ENCODE measurements at places on chromosomes 4 and X.

DNA sequence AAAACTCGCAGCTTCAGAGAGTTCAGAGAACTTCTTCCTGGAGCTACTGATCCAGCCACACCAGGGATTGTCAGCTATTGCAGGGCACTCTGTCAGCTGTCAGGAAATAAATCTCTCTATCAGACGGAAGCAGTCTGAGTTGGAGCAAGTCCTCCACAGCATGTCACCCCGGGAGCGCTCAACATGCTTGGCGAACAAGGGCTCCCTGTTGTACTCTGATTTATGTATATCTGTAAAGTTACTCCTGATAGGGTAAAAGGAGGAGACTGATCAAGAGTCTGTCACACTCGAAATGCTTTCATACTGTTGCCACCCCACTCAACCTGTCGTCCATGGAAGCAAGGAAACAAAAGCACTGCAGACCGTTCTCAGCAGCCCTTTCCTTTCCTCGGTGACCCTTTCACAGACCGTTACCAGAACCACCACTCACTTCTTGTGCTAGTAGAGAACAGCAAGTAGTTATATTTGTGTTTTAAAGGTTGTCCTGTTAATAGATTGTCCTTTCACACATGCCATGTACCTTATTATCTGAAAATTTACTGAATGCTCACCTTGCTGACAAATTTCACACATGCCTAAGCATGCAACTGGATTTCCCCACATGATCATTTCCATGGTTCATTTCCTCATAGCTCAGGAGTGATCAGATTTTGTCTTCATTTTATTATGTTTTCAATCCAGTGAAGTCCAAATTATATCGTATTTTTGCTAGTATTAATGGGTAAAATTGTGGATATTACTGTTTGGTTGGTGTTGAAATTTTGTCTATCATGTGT is 2108.9 kb upstream of the TENM3 start:
- no peak for DNase-seq

DNA sequence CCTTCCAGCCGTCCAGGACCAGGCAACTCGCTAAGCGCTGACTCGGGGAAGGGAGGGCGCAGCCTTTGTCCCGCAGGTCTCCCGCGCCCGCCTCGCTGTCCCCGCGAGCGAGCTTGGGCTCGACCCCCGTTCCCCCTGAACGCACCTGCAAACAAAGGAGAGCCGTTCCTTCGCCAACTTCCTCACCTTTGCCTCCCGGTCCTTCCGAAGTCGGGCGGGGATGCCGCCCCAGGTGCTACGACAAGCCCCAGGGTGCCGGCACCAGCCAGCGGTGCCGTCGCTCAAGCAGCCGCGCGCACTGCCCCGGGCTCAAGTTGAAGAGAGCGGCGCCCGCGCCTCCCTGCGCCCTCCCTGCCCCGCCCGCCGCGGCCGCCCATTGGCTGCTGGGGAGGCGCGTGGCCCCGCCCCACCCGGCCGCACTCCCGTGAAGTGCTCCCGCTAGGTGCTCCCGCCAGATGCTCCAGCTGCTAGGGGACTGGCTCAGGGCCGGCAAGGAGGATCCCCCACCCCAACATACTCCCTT is 107.1 kb downstream of the NSUN7 start:
- DNase-seq: no peak

GRCh38 chrX:21940356-21940829 is at the start of gene SMS:
TSS of gene SMS (plus strand) at chrX:21940709. CDS start at chrX:21940825, 116 bp downstream.
- DNase-seq: no peak

DNA sequence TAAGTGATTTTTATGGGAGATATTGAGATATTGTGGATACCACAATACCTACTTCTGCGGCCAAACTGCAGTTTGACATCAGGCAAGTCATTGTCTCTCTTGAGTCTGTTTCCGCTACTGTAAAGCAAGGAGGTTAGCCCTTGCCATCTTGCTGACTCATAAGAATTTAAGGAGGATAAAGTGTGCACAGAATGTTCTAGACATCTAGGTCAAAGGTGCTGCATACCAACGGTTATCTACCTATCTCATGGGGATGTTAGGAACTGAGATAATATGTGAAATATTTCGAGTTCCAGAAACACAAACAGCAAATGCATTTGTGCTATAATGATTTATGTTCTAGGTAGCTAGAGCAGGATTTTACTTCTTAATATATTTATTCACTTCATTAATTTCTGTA is 211.5 kb upstream of the NR3C2 start:
- no peak for DNase-seq

- DNase-seq: no peak
Observed at GRCh38 chr4:81471298-81471587, 464 bp downstream of the RASGEF1B start.

DNA sequence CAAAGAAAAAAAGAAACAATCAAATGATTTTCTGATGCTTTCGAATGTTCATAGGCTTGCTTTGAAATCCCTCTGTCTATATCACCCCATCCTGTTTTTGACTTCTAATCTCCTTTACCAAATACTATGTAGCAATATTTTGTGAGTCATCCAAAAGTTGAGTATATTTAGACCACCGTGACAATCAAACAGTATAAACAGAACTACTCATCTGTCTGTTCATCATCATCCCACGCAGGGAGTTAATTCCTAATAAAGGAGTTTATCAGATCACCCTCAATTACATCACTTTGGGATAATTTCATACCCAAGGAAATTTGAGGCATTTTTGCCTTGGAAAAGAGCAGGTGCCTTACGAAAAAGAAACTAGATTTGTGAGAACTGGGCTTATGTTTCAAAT is 212.9 kb downstream of the CBR4 start:
- no peak for DNase-seq

- DNase-seq: no peak
Observed at GRCh38 chr4:161817914-161818313, 345.9 kb downstream of the FSTL5 start.

- no peak for DNase-seq
Observed at GRCh38 chr4:6875431-6875831, 34.2 kb upstream of the TBC1D14 start.

GRCh38 chrX:136635235-136635634 is 12.7 kb upstream of the CD40LG start:
- DNase-seq: peak; percentile 51

DNA sequence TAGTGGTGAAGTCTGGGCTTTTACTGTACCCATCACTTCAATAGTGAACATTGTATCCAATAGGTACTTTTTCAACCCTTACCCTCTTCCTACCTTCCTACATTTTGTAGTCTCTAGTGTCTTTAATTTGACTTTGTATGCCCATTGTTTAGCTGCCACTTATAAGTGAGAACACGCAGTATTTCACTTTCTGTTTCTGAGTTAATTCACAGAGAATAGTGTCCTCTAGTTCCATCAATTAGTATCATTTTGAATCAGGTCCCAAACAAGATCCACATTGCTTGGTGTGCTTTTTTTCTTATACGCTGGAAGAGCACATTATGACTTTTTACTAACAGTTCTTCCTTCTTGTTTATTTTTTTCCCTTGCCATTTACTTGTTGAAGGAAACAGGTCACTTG is 176.0 kb upstream of the WDFY3 start:
- DNase-seq: no peak

DNA sequence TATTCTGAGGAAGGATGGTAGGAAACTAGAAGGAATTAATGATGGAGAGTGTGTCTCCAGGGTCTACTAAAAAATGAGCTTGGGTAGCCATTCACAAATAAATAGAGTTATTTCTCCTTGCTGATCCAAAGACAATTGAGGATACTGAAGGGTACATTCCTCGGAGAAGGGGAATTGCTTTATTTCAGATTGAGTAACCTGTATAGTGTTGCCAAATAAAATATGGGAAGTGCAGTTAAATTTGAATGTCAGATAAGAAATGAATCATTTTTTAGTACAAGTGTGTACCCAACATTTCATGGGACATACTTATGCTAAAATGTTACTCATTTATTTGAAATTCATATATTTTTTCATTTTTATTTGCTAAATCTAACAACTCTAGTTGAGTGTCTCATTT is 16.0 kb upstream of the VSIG1 start:
- no peak for DNase-seq

DNA sequence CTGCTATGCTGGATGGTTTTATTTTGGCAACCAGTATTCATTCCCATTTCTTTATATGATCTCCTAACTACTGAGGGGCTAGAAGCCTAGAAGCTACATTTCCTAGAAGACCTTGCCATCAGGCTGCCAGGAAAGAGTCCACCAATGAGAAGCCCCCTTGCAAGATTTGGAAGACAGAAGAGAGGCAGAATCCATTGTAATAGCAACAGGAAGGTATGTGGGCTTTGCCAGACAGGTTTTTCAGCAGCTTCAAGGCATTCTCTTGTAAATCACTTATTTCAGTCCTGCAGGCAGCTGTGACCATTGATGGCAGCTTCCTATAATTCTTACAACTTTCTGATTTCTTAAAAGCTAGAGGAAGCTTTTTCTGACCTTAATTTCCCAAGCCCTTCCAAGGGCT is 148.3 kb upstream of the NHS start:
- no peak for DNase-seq

- no peak for DNase-seq
Observed at GRCh38 chr4:26151615-26152014, 169.2 kb upstream of the RBPJ start.

DNA sequence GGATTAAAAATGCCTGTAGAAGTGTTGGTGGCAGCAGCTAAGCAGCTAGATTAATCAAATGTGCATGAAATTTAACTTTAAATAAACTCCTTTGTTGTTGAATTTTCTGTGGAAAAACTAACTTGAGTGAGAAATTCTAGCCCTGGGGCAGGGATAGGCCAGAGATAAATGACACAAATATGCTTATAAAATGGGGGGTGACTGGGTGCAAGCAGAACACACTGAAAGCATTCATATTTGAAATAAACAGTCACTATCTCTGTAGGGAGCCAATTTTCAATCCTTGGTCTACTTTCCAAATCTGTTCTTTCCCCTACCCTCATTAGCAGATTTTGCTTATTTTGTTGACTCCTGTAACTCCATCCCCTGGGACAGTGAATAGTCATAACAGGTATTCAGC is 47.9 kb downstream of the RBPJ start:
- no peak for DNase-seq

DNA sequence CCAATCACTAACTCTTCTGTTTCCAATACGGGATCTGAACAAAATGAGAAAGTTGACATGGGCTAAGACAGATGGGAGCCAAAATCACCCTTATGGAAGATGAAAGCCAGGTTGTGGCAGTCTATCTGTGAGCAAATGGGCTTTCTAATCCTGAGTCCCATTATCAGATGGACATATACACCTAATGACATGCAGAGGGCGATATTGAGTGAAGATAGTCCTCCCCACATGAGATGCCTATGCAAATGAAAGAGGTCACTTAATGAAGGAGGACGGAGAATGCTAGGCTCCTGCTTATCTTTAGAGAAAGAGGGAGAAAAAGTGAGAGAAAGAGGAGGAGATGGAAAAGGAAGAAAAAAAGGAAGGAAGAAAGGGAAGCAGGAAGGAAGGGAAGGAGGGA is 547.5 kb downstream of the NLGN4X start:
- DNase-seq: no peak

DNA sequence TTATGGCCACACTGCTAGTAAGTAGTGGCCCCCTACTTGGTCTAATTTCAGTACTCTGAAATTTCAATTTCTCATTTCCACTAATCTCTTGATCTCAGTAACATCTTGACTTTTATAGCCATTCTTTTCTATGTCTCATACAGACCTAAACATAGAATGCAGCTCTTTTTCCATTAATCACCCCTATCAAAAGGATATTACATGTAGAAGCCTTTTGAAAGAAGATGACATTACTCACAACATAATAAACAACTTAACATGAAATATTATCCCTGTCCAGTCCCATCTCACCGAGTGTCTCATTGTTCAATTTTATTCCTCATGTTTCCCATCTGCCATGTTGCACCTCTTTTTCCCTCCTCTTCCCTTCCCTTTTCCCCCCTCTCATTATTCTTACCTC is 81.1 kb upstream of the KLHL13 start:
- no peak for DNase-seq

GRCh38 chr4:78629991-78630541 is 78.5 kb downstream of the ANXA3 start:
- no peak for DNase-seq

DNA sequence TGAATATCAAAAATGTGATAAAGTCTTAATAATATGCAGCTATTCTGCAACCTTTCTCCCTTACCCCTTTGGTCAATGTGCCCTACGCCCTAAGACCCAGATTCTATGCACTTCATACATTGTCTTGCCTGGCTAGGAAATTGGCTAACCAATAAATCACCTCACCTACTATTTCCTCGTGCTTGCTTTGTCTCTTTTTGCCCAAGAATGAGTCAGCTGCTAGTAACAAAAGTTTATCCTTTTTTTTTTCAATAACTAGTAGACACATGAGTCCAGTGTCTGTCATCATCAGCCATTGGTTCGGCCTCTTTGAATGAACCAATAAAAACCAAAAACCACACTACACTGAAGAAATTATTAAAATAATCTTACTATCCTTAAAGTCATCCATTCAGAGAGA is 387.1 kb downstream of the PPP3CA start:
- no peak for DNase-seq

DNA sequence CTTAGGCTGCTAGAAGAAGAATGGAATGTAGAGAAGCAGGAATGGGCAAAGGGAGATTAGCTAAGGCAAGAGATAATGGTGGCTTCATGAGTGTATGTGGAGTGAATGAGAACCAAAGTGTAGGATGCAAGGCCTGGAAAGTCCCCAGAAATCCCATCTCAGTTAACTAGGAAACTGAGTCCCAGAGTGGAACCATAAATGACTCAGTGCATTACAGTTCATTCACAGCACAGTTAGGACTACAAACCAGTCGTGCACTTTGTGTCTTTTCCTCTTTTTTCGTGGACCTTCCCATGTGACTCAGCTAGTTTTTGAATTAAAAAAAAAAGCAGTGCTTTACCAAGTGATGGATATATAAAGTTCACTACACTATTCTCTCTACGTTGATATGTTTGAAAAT is 27.7 kb upstream of the REST start:
- DNase-seq: no peak

Measured in GM12878 (cell line).